ENCODE measurements at places on chromosomes 3 and 15.
A peak's percentile ranks its signal among the peaks of the same experiment; 100 is the strongest.

DNA sequence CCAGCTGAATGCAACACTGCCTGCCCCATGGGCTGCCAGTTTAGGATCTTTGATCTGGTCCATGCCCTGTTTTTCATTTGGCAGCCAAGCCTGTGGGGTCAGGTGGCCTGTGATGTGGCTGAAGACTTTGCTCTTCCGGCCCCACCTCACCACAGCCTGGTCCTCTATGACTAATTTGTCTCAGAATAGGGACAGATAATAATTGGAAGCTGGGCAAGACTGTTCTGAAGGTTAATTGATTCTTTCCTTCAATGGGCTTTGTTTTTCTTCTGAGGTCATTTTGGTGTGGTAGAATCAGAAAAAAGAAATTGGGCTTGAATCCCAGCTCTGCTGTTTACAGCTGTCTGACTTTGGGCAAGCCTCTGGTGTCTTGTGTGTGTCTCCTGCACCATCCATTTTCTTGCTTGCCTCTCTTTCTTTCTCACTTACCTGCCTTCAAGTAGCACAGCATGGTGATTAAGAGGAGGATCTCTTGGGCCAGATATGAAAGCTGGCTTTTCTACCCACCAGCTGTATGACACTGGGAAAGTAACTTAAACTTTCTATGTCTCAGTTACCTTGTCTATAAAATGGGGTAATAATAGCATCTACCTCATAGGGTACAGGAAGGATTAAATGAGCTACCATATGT is 24.2 kb downstream of the ABHD2 start:
- DNase-seq = no peak

- DNase-seq = no peak
Observed at GRCh38 chr3:132643366-132643765, 16.2 kb downstream of the ACAD11 start.

- DNase-seq = no peak
Observed at GRCh38 chr3:99520513-99520912, 117.9 kb upstream of the COL8A1 start.

- no peak for DNase-seq
Observed at GRCh38 chr3:46496746-46497555, 825 bp upstream of the RTP3 start.

GRCh38 chr15:56678571-56678970 is 54.7 kb downstream of the ZNF280D start:
- no peak for DNase-seq

DNA sequence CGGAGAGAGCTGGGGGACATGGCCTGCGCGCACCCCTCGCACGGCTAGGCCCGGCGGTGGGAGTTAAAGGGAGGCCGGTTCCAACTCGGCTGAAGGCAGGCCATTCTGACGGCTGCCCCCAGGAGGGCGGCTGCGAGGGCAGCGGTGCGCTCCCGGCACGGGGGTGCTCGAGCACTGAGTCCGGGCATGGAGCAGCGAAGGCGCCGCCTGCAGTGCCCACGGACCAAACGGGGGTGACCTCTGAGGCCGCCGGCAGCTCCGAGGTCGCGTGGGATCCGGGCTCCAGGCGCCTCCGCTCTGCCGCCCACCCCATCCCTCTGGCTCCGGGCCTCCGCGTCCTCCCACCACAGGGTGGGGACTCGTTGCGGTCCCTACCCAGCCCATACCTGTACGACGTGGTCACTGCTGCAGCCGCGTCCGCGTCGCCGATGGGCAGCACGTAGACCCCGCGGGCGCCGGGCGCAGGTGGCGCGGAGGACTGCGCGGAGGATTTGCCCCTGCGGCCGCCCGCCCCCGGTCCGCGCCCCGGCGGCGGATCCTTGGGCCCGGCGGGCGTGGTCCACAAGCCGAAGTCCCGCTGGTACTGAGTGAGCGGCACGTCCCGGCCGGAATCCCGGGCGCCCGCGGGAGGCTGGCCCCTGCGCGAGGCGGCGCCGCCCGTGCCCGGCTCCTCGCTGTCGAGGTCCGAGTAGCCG is 469 bp downstream of the MAP6D1 start:
- no peak for DNase-seq

GRCh38 chr15:100201376-100202280 is 140.1 kb downstream of the ADAMTS17 start:
- no peak for DNase-seq

DNA sequence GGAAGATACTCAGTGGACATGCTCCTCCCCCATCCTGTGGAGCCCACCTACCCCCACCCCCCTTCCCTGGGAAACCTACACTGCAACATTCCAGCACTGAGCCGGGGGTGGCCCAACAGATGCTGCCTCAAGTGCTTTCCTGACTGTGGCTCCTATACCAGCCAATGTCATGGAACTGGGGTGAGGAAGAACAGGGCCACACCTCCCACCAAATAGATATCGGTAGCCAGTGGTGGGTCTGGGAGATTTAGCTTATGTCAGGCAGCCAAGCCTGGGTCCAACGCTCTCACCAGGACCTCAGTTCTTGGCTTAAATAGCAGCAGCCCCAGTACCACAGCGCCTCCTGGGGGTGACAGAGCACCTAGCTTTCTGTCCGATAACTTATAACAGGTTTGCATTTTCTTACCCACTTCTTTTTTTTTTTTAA is 30.3 kb downstream of the CDC25A start:
- DNase-seq = peak; percentile 26

DNA sequence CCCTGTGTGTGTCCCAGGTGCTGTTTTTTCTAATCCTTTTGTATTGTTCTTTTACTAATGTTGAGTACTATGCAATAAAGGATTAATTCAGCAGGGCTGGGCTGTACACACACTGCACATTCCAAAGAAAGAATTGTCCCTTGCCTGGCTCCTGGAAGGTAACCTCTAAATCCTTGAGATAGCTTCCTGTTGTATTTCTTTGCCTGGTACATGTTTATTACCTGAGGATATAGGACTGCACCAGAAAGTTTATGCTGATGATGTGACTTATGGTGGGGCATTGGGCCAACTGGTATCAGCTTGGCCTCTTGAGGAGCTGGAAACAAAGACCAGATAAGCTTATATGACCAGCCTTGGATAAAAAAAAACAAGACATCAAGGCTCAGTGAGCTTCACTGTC is 26.6 kb upstream of the FAN1 start:
- DNase-seq = no peak

DNA sequence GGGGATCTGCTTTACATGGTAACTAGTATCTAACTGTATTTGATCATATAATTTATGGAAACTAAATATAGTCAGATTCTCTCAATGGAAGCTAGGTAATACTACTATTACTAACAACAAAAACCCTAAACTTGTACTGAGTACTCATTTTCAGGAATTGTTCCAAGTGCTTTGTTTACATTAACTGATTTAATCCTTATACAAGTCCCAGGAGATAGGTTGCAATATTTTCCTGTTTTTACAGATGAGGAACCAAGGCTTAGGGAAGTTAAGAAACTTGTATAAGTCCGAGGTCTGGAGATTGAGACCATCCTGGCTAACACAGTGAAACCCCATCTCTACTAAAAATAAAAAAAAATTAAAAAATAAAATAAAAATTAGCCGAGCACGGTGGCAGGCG is 7.5 kb upstream of the MTHFS start:
- DNase-seq = no peak

DNA sequence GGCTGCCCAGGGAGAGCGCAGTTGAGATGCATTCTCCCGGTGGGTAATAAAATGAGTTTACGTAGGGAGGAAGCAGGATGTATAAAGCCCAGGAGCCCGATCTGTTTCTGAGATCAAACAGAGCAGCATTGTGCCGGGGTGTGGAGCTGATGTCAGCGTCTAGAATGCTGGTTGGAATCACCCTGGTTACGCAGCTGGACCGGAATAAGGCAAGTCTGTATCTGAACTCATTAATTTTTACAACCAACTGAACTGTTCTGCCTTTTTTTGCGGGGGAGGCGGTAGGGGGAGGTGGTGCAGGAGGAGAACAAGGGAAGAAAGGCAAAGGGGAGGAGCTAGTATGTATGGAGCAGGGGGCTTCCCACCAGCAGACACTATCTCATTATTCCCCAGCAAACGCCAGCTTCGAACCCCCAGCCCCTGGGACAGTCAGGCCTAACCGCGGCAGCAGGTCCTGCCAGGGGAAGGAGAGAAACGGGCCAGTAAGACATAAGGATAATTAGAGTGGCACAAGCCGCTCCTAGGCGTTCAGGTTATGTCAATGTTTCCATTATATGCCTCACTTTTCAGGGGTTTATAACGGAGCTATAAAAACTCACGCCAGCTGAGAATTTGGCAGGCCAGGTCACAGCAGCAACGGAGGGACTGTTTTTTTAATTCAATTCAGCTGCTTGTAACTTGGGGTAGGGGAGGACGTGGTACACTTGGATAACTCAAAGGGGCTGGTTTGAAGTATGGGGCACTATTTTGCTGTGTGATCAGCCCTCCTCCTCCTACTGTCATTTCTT is 175.3 kb upstream of the HES1 start:
- DNase-seq = no peak

GRCh38 chr15:57403566-57404325 is 27.4 kb downstream of the CGNL1 start:
- no peak for DNase-seq

DNA sequence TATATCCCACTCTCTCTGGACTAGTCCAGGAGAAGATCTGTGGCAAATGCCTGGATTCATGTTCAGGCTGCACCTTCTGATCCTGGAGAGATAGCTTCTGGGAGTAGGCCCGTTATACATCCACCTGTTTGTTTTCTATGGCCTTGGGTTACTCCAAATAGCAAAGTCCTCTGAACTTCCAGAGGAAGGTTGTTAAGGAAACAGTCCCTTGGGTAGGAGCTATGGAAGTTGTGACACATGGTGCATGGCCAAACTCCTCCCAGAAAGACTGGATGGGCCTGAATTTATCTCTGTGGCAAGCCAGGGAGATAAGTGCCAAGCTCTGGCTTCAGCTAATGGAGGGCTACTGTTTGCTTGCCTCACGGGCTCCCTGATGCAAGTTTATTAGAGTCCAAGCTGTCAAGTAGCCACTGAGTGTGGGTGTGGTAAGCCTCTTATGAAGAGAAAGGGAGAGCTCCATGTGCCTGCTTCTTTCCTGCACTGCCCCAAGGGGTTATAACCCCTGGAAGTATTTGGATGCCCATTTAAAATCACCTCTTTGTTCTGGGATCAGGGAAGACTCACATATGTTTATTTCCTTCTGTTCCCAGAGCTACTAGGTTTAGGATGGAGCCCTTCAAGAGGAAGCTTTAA is 328.7 kb upstream of the ATP11B start:
- DNase-seq = no peak

- no peak for DNase-seq
Observed at GRCh38 chr3:72318504-72319193, 529.6 kb downstream of the SHQ1 start.

DNA sequence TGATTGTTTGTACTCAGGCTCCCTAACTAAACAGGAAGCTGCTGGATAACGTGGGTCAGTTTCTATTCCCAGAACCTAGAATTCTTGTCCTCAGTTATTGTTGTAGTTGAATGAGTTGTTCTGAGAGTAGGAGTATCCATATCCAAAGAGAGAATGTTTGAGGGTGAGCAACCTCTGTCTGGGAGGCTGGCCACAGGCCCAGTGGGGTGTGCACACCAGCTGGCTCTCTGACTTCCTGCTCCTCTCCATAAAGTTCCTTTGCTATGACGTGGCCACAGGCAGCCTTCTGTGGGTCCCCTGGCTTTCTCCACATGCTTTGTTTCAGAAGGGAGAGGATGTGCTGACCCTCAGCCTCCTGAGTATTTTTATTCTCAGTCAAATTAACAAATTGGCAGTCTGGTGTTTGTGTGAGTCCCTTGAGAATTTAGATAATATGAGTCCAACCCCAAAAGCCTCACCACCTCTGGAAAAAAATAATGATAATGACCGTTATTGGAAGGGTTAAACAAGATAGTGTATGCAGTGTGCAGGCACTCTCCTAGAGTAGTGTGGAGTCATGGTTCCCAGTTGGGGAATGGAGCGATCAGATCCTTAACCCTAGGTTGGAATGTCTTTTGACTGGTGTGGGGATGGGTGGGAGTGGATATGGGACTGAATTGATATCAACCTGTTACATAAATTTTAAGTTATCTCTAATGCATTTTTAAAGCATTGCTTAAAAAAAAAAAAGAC is 47.6 kb upstream of the MED12L start:
- peak; percentile 83 for DNase-seq

- DNase-seq = peak; percentile 12
Observed at GRCh38 chr3:187130346-187131066, 8.8 kb downstream of the RPL39L start.

Data from HFF-Myc (cell line).